Activated naive CD4-positive, alpha-beta T cell (primary cell): ENCODE measurements at places on chromosomes 6 and 20.

- no peak for DNase-seq
Measured at GRCh38 chr6:28807682-28808280, 116.0 kb downstream of the TRIM27 start.

GRCh38 chr20:47969426-47969825, 184.1 kb upstream of the SULF2 start:
- no peak for DNase-seq

DNA sequence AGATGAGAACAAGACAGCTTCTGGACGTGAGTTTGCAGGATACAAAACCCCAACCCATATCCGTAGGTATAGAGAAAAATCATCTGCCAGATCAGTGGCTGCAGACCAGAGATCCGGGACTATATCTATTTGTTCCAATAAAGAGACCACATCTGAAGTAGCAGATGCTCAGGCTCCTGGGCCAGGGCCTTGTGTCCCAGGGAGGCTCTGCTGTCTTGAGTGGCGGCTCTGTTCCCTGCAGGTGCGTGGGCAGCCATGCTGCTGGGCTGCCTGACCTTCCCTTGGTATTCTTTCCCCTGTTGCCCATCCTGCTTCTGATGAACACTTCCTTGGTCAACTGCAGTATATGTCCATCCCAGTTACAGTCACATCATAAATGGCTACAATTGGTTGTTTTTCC, 34.9 kb downstream of the ERMARD start:
- no peak for DNase-seq

- no peak for DNase-seq
Measured at GRCh38 chr6:7878401-7878964, 32.1 kb downstream of the TXNDC5 start.

DNA sequence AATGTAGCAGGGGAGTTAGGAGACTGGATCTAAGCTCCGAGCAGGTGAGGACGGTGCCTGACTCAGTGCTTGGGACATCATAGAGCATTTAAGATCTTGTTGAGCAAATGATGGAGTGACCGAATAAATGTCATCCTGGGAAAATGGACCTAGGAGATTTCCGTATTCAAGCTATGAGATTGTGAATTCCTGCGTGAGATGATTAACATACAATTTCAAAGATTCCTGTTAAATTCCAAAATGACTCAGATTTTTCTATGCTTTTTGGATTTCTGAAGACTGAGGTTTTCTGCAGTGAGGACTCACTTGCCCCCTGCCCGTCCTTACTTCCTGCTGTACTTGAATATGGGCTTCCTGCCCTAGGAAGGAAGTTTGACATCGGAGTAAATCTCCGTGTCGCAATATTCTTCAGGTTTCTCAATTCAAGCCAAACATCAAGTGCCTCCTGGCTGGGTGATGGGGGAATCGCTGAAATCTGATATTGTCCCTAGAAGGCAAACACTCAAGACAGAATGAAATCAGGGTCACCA, 5.2 kb downstream of the SYTL3 start:
- no peak for DNase-seq
